ENCODE measurements at places on chromosomes 6 and 20.

GRCh38 chr6:5626727-5627426 is 365.6 kb downstream of the FARS2 start:
- no peak for DNase-seq

- no peak for DNase-seq
Observed at GRCh38 chr6:1392813-1393640, 3.7 kb downstream of the FOXF2 start.

DNA sequence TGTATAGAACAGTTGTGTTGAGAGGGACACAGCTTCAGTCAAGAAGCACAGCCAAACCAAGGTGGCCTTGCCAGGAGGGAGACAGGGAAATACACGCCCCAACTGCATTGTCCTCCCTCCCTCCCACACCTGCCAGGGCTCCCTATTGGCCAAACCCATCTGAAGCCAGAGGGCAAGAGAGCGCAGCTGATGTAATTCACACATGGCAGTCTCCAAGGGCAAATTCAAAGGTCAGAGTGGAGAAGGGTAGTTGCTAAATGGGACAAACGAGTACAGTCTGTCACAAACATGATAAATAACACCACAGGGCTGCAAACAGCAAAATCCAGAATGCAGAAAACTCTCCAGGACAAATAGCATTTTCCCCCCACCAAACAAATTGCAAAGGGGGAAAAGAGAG is 23.2 kb upstream of the PPP1R16B start:
- no peak for DNase-seq

DNA sequence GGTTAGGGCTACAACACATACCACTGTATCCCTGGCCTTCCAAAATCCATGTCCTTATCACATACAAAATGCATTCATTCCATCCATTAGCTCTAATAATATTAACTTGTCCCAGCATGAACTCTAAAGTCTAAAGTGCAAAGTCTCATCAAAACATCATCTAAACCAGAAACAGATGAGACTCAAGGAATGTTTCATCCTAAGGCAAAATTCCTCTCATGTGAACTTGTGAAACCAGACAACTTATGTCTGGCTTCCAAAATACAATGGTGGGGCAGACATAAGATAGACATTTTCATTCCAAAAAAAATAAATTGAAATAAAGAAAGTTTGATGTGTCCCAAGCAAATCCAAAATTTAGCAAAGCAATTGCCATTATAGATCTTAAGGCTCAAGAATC is 257.4 kb downstream of the HTR1B start:
- DNase-seq, result no peak

DNA sequence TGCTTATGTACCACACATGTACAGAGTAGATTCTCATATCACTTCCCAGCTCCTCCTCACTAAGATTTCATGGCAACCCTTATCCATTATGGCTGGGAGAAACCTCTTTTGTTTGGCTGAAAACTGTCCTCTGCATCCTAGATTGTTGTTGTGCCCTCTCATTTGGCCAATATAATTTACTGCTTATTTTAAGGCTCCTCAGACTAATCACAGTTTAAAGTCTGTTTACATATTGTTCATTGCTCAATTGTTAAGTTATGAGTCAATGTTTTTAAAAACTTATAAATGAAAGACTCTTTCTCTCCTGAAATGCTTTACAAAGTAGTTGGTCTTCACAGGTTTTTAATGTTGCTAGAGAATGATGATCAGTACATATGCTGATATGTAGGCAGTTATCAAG is 57.3 kb downstream of the FAM83B start:
- DNase-seq, result no peak

DNA sequence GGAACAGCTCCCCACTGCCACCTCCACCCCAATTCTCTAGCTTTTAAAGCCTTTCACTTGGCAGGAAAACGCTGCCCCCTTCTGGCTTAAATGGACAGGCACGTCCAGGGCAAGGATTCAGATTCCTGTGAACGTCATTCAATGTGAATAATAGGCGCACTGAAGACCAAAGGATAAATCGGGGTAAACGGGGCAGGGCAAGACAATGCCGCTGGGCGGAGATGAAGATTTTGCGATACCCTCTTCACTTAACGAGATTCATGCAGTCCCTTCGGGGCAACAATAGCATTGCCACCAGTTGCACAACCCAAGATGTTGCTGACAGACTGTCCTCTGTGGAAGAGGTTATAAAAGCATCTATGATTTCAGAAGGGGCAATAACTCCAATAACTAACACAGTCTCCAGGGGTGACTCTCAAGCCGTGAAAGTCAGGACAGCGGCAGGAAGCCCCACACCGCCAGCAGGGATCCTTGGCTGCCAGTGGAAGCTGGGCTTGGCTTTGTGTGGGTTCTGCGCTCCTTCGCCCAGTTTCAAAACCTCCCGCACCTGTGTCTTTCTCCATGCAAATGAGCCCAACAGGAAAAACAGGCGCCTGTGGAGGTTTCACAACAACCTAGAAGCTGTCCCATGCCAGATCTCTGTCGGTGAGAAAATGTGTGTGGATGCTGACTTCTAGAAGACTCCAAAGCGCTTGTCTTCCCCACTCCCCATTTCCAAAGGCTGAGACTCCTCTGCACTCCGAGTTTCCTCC is 291.8 kb downstream of the BMP7 start:
- no peak for DNase-seq

DNA sequence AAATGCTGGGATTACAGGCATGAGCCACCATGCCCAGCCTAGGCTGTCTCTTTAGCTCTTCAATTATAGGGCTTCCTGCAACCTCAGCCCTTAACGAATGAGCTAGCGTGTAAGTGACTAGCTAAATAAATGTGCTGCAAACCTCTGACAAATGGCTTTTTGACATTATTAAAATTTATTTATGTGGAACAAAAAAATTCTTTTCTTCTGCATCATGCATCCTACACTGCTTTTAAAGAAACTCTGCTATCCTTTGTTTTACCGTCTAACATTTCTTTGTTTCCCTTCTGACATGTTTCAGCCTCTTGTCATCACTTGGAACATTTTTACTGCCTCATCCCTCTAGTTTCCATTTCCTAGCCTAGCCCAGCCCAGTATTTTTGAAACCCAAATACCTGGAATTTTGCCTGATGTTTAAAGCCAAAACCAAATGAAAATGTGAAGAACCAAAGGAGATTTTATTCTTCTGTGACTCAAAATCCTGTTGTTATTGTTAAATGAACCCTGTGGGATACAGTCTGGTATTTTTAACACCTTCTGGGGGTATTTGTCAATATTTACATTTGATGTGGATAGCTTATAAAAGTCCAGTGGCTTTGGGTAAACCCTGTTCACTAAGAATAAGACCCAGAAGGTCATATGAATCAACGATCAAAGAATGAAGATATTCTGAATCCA is 9.5 kb downstream of the NT5E start:
- no peak for DNase-seq

GRCh38 chr6:133704371-133704770 is 184.5 kb upstream of the TCF21 start:
- DNase-seq, result no peak
